Nucleus accumbens (tissue), 56 donors: ENCODE measurements at places on chromosomes 7 and 10.
A peak's percentile ranks its signal among the peaks of the same experiment; 100 is the strongest.

GRCh38 chr7:36726311-36726710 is 2.0 kb upstream of the AOAH start:
- DNase-seq, result no peak

DNA sequence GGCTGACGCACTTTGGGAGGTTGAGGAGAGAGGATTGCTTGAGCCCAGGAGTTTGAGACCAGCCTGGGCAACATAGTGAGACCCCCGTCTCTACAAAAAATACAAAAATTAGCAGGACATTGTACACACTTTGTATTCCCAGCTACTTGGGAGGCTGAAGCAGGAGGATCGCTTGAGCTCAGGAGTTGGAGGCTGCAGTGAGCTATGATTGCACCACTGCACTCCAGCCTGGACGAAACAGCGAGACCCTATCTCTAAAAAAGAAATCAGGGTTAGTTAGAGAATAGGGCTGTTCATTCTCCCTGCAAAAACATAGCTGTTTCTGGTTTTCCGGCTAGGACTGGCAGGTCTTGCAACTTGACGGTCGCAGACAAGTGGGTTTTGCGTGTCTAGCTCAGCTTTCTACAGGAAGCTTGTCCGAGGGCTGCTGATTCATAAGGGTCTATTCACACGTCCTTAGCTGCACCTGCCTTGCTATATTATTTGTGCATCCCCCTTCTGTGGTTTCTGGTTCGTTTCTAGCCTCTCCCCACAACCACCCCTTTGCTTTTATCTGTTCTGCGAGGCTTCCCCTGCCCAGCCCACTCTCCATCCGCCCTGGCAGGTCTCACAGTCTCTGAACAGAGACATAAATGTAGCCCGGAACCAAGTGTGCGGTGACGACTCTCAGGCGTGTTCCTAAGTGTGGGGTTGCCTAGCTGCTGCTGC is 10.7 kb downstream of the AMZ1 start:
- DNase-seq, result no peak

DNA sequence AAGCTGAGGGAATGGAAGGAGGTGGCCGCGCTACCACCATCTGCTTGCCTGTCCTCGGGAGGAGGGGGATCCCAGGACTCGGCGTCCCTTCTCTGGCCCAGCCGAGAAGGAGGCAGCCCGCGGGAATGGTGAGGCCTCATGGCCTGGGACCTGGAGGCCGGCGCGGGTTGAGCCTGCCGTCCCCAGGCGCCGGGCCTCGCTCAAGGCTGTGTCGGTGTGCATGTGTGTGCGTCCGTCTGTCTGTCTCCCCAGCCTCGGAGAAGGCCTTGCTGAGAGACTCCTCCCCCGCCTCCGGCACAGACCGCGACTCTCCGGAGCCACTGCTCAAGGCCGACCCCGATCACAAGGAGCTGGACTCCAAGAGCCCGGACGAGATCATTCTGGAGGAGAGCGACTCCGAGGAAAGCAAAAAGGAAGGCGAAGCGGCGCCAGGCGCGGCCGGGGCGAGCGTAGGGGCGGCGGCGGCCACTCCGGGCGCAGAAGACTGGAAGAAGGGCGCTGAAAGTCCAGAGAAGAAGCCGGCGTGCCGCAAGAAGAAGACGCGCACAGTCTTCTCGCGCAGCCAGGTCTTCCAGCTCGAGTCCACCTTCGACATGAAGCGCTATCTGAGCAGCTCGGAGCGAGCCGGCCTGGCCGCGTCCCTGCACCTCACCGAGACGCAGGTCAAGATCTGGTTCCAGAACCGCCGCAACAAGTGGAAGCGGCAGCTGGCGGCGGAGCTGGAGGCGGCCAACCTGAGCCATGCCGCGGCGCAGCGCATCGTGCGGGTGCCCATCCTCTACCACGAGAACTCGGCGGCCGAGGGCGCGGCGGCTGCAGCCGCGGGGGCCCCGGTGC is 1.3 kb downstream of the HMX3 start:
- DNase-seq, result no peak

- DNase-seq, result no peak
Observed at GRCh38 chr7:48681006-48681405, 243.3 kb upstream of the CDC14C start.

GRCh38 chr7:102933763-102934162 is 21.0 kb downstream of the LRRC17 start:
- DNase-seq, result peak; percentile 1

GRCh38 chr10:20237586-20237985 is 421.4 kb downstream of the PLXDC2 start:
- no peak for DNase-seq

DNA sequence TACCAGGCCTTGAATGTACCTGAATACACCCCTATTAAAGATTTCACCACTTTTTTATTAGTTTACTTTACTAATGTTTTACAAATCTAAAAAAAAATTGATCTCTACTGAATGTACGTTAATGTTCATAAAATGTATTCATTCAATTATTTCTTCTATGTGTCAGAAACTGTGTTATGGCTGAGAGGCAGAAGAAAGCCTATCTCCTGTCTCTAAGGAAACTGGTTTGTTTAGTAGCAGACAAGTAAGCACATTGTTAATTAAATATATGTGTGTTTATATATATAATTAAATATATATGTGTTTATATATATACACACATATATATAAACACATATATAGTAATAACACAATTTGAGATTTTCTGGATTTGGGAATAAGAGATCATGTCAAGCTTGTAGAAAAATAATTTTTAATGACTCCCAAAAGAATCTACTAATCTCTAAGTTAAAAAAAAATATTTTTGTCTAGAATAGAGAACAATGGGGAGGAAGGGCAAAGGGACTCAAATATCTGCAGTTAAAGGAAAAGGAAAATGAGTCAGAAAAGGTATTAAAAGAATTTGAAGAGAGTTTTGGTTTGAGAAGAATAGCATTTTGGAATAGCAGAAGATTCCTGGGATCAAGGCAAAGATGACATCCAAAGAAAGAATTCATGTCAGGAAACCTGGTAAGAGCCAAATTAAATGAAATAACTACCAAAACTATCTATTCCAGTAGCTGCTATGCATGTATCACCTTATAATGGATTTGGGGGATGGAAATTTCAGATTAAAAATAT is 92.1 kb downstream of the CH25H start:
- no peak for DNase-seq

GRCh38 chr7:124208642-124209041 is 175.8 kb upstream of the TMEM229A start:
- no peak for DNase-seq

DNA sequence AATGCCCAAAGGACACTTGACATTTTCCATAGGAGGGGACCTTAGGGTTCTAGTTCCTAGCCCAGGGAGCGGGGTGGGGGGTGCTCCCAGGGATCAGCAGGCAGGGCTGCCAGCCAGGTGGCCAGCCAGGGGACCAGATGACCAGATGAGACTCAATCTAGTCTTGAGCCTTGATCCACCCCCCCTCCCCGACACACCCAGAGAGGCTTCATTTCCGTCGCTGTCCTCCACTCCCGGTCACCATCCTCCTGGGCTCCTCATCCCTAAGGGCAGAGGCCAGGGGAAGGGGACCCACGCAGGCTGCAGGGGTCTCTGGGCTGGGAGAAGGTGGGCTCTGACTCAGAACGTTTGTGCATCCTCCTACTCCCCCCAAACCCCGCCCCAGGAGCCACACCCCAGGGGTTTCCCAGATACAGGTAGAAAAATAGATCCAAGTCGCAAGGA is 1.0 kb downstream of the STX1A start:
- DNase-seq, result no peak

DNA sequence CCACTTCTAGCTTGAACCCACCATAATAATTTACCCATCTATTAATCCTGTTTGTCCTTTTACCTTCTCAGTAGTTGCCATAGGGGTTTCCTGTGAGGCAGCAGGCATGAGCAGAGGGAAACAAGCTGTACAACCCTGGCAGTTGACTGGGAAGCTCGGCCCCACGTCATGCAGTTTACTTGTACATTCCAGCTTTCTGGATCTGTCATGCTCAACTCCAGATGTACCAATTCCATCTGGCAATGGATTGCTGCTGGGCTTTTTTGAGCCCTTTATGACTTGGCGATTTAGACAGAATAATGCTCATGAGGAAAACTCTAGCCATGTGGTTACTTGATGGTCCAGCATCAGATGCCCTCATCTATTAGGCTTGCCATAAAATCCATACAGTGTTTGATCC is 112.5 kb downstream of the GNAI1 start:
- DNase-seq, result no peak

GRCh38 chr10:3871424-3871996 is 86.5 kb upstream of the KLF6 start:
- DNase-seq, result no peak

DNA sequence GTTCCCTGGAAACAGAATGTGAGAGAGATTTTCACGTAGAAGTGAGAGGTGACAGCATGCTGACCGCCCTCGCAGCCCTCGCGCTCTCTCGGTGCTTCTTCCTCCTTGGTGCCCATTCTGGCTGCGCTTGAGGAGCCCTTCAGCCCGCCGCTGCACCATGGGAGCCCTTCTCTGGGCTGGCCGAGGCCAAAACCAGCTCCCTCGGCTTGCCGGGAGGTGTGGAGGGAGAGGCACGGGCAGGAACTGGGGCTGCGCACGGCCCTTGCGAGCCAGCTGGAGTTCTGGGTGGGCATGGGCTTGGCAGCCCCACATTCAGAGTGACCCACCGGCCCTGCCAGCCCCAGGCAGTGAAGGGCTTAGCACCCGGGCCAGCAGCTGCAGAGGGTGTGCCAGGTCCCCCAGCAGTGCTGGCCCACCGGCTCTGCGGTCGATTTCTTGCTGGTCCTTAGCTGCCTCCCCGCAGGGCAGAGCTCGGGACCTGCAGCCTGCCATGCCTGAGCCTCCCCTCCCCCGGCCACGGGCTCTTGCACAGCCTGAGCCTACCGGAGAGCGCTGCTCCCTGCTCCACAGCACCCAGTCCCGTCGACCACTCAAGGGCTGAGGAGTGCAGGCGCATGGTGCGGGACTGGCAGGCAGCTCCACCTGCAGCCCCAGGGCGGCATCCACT is 888.7 kb upstream of the ZWINT start:
- no peak for DNase-seq

DNA sequence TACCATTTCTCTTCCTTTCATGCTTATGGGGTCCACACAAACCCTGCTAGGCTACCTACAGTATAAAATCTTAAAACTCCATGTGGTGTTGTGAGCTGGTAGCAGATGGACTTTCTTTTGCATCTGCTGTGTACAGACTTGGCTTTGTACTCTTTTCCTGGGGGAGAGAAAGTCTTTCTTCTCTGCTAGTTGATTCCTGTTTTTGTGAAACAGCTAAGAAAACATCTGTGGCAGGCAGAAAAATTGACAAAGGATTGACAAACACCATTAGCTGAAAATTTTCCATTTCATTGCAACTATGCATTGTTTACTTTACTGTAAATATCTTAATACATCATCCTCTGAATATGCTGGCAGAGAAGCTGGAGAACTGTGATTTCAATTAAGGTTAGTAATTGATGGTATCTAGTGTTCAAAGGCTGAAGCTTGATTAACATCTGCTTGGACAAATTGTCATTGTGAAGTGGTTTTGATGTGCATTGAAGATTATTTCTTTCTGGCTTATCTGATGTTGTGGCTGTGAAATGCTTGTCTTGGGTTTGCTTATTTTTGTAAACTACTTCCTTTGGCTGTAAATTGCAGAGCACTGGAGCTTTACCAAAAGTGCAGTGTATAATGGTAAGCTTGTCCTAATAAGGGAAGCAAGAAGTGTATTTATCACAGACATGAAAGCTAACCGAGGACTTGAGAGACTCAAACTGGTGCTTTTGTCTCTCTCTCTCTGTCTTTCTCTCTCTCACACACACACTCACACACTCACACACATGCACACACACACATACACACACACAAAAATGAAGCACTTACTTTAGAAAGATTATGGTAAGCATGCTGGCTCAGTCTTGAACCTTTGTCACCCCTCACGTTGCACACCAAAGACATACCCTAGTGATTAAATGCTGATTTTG is at the start of gene FOXP2:
TSS of gene FOXP2 (plus strand) at position 660 of the 908 bp plus-strand sequence. CDS start 11,697 bp downstream, outside the sequence.
- DNase-seq, result no peak

- DNase-seq, result no peak
Observed at GRCh38 chr7:139901056-139901795, 72.2 kb downstream of the TBXAS1 start.

DNA sequence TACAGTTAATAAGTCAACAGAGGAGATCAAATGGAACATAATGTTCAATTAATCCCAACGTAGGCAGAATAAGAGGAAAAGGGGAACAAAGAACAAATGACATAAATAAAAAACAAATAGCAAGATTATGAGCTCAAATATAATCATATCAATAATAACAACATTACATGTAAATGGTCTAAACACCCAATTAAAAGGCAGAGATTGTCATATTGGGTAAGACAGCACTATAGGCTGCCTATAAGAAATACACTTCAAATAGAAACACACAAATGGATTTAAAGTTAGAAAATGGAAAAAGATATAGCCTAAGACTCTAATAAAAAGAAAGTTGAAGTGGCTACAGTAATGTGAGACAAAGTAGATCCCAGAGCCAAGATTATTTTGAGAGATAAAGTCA is 126.4 kb upstream of the PTER start:
- no peak for DNase-seq

- DNase-seq, result peak; percentile 53
Observed at GRCh38 chr7:29878081-29878688, 71.9 kb downstream of the WIPF3 start.

DNA sequence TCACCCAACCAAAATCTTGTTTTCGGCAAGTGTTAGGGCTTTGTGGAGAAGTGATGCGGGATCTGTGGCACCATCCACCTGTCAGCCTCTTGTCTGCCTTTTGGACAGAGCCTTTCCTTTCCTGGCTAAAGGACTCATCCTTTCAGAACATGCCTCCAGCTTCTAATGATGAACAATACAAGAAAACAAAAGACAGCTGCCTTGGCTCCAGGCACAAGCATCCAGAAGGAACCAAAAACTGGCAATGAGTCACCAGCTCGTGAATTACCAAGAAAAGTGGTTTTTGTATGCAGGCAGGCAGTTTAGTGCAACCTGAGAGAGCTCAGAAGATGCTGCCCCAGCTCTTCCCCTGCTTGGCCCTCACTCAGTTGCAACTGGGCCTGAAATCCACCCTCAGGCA is 84.6 kb upstream of the NAMPT start:
- DNase-seq, result no peak

GRCh38 chr10:7410301-7410861 is 453 bp downstream of the SFMBT2 start:
- DNase-seq, result no peak

GRCh38 chr10:94047293-94047692 is 53.6 kb downstream of the PLCE1 start:
- no peak for DNase-seq

GRCh38 chr7:48421357-48421756 is 250.1 kb downstream of the ABCA13 start:
- DNase-seq, result no peak

GRCh38 chr7:123828805-123829204 is 16.2 kb upstream of the HYAL4 start:
- DNase-seq, result no peak

- no peak for DNase-seq
Observed at GRCh38 chr10:119257899-119258419, 50.6 kb downstream of the GRK5 start.
